HFF-Myc (cell line): ENCODE measurements at places on chromosomes 5 and 9.
A peak's percentile ranks its signal among the peaks of the same experiment; 100 is the strongest.

DNA sequence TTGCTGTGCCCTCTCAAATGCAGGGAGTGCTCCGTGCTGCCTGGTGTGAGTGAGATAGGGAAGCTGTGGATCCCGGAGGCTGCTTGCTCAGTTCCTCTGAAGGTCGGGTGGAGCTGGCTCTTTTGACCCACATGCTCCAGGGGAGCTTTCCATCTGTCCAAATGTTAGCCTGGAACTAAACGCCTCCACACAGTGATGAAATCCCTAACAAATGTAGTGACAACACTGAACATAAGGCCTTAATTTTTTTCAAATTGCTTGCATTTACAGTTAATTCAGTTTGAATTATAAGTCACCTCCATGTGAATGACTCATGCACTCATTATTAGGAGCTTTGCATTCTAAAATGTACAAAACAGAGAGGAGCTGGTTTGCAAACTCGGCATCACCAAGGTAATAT lies 27.0 kb downstream of the PRDM6 start:
- peak; percentile 39 for DNase-seq

DNA sequence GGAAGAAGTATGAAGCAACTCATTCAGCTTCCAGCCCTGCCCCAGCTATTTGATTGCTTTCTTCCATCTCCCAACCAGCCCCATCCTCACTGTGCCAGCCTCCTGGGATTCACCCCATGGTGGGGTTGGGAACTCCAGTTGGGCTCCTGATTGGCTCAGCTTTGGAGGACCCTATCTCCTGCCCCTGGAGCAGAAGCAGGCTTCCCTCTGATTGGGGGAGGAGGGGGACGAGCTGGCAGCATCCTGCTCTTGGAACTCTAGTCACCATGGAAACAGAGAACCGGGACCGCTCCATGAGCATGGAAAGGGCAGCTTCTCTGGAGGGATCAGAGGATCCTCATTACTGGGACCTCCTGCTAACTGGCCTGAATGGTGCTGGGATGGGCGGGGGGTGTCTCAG lies 2.6 kb downstream of the SLC6A7 start:
- DNase-seq = no peak

DNA sequence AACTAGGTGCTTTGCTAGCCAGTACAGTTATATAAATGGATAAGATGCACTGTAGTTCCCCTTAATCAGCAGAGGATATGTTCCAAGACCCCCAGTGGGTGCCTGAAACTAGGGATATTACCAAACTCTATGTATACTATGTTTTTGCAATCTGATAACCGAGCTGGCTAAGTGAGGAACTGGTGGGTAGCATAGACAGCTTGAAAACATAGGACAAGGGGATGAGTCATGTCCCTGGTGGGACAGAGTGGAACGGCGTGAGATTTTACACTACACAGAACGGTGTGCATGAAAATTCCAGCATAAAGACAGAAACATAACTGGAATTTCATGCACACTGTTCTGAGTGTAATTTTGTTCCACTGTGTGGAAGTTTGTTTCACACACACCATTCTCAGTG lies 86.9 kb downstream of the BASP1 start:
- no peak for DNase-seq

DNA sequence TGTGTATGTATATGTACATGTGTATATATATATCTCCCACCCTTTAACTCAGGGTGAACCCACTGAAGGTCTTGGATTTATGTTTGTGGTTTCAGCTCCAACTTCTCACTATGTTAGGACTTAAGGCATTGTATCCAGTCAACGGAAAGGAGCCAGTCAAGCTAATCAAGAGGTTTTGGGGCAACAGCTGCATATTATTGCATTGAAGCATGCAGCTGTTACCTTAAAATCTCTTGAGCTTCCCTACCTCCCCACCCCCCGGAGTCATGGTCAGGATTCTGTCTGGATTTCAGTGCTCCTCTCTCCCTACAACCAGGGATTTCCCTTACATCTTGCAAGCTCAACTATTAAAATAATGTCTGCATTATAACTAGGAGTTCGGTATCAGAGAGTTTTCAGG lies 399.5 kb downstream of the SPOCK1 start:
- no peak for DNase-seq

DNA sequence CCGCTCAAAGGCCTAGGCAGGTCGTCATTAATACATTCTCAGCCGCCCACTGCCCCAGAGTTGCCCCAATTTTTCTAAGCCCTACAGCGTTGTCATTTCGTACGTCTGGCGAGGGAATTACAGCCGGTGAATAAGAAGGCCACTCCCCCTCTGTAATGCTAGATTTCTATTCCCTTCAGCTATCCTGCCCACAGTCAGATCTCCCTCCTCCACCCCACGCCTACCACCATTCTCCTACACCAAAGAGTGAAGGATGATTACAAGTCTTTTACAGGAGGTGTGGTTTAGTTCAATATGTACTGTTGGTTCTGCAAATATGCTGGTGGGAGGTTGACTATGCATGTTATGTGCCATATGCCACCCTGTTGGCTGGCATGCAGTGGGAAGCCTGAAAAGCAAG lies 83.7 kb upstream of the SMIM15 start:
- no peak for DNase-seq

DNA sequence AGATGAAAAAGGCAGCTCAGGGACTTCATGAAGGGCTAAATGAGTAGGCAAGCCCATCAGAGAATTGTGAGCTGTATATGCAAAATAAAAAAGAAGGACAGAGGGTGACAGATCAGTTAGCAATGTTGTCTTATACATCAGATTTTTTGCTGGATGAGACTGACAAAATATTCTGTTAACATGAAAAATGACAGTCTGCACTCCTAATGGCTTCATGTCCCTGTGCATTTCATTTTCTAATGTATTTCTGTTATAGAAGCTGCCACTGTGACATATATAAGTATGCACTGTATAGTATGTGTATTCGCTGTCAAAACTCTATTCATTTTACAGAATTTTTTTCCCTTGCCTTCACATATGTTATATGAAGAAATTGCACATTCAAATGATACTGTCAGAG lies 559.5 kb downstream of the DMRTA1 start:
- DNase-seq = no peak

- no peak for DNase-seq
Observed at GRCh38 chr5:176167800-176168199, 70.4 kb upstream of the SIMC1 start.

GRCh38 chr5:41967401-41967800 lies 42.3 kb downstream of the FBXO4 start:
- no peak for DNase-seq

DNA sequence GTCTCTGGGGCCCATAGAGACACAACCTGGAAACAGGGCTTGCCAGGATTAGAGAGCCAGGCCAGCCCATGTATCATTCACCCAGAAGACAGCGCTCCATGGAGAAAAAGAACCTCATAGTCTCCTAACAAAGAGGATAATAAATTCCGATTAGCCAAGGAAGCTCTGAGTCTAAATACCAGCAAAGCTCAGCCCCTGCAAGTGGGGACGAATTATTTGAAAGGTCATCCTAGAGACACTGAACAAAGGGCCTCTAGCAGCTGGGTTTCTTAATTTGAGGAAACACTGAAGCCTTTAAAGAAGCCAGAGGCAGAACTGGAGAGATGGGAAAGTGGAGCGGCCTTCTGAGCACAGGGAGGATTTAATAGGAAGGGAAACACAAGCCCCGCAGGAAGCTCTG lies 287.1 kb upstream of the ZNF462 start:
- DNase-seq = no peak

DNA sequence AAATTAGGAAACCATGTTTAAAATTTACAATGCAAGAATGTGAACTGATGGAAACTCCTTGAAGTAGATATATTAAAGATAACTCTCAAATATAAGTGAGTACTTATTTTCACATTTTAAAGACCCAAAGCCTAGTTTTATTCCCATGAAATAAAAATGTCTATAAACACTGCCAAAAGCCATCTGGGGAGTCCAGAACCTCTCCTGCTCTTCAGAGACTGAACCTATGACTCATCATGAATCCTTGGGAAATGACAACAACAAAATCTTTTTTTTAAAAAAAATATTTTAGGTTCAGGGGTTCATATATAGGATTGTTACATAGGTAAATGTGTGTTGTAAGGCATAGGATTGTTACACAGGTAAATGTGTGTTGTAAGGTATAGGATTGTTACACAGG lies 33.8 kb upstream of the FYB1 start:
- DNase-seq = no peak

DNA sequence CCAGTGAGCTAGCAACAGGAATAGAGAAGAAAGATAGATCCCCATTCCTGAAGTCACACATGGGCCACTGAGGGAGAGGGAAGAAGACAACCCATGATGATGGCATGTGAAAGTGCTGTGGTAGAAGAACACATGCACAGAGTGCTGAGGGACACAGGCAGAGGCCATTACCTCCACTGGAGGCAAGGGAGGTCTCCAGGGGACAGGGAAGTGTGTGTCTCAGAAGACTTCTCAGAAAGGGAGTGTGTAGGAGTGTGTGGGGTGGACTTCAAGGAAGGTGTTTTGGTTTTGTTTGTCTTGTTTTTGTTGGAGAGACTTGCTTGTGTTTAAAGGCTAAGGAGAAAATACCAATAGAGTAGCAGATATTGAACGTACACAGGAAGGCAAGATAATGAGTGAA lies 77.0 kb upstream of the SMARCA2 start:
- DNase-seq = no peak

GRCh38 chr5:122310889-122311288 lies 1.1 kb upstream of the SNCAIP start:
- DNase-seq = no peak

DNA sequence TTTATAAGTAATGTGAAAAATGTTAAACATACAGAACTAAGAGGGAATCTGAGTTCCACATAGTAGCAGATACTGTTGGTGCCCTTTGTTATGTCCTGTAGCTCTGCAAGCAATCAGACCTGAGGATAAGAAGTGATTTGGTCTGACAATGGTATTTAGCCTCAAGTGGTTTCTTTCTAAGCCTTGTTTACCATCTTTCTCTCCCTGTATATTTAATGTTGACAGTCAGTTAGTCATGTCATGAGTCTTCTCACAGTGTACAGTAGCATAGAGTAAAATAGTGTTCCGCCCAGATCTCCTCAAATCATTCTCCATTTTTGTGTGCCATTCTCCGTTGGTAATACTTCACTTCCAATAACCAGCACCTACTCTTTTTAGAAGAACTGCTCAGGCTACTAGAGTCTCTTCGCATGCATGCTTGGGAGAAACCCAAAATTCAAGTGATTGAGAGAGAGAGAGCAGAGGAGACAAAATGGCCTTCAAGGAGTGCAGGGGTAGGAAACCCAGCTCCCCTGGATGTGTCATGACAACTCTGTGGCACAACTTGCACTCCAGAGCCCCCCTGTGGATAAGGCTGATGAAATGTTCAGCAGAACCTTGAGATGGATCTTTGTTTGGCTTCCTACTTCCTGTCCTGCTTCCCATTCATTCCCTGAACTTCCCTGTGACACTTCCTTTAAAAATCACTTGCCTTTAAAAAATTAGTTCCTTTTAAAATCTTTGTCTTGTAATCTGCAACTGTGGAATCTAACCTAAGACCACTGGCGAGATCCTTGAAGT lies 129.2 kb upstream of the FST start:
- DNase-seq = no peak

- DNase-seq = no peak
Observed at GRCh38 chr9:109922617-109923470, 142.8 kb downstream of the PALM2AKAP2 start.

DNA sequence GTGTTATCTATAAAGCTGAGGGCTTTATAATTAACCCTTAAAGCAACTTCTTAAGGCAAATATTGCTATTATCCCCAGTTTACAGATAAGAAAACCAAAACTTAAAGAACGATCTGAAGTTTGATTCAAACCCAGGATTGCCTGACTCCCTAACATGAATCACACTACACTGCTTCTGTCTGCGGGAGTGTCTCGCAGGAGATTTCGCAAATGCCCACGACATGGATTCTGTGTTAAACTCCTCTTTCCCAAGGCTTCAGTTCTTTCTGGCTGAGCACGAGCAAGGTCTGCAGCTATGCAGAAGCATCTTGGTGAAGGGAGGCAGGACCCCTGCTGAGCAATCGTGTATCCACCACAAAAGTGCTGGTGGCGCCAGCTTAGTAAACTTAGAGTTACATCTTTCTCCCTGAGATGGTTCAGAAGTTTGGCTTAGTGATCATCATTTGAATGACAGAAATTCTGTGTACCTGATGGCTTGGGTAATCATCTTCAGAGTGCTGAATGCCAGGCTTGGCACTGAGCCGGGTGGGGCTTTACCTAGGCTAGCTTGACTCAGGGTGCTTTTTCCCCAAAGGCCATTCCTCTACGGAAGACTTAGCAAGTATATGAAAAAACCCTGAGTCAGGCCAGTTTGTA lies 81.4 kb upstream of the PIK3R1 start:
- no peak for DNase-seq

DNA sequence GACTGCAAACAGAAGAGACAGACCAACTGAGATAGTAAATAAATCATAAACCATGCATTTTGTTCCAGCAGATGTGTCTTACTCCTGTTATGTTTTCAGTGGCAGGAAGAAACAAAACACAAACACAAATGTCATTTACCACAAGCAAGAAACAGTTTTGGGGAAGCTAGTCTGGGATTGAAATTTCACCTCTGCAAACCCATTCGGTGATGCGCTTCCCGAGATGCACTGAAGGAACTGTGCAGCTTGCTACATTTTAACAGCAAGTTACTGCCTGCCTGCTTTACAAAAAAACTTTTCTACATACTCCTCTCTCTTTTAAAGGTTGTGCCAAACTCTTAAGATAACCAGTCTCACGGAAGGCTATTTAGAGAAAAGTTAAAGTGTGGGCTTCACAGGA lies 3.2 kb downstream of the MACROH2A1 start:
- no peak for DNase-seq

GRCh38 chr9:15485836-15486666 lies 24.7 kb downstream of the PSIP1 start:
- no peak for DNase-seq

- DNase-seq = peak; percentile 27
Observed at GRCh38 chr9:136625101-136626065, 37.3 kb upstream of the EGFL7 start.
